HEK293T (cell line): ENCODE measurements at places on chromosomes 7 and 10.

DNA sequence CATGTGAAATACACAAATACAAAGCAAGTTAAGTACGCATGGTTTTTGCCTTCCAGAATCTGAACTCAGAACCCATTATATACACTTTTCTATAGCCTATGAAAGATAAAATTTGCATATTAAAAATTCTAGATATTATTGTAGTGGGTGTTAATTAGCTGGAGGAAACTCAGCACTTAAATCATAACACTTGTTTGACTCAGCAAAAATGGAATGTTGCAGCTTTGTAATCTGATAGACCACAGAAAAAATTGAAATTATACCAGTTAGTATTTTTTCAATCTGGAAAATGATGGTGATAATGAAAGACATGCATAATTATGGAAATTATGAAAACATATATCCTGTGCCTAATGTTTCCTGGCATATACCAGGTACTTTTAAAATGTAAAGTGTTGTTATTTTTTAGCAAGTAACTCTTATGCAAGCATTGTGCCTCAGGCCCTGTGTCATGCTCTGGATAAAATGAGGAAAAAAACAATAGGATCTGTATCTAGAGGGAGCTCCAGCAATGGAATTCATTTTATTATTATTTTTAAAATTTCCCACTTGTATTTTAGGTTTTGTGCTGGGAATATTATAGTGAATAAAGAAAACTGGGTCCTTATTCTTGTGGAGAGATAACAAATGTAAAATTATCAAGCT, 490.4 kb upstream of the SEMA3A start:
- DNase-seq: no peak

DNA sequence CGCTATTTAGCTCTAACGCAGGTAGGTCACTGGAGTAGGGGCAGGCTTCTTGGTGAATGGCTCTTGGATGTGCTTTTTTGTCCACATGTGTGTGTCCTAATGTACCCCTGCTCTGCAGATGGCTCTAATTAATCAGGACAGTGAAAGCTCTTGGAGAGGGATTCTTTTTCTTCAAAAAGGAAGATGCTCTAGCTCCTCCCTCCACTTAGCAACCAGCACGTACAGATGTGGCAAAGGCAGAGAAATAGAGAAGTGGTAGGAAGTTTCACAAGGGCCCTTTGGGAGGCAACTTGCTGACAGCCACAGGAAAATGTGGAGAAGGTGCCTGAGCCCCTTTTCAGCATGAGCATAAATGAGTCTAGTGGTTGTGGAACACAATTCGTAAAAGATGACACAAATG, 221.7 kb downstream of the PLXNA4 start:
- DNase-seq: no peak

GRCh38 chr10:118957443-118957825, 72.1 kb upstream of the NANOS1 start:
- DNase-seq: no peak

DNA sequence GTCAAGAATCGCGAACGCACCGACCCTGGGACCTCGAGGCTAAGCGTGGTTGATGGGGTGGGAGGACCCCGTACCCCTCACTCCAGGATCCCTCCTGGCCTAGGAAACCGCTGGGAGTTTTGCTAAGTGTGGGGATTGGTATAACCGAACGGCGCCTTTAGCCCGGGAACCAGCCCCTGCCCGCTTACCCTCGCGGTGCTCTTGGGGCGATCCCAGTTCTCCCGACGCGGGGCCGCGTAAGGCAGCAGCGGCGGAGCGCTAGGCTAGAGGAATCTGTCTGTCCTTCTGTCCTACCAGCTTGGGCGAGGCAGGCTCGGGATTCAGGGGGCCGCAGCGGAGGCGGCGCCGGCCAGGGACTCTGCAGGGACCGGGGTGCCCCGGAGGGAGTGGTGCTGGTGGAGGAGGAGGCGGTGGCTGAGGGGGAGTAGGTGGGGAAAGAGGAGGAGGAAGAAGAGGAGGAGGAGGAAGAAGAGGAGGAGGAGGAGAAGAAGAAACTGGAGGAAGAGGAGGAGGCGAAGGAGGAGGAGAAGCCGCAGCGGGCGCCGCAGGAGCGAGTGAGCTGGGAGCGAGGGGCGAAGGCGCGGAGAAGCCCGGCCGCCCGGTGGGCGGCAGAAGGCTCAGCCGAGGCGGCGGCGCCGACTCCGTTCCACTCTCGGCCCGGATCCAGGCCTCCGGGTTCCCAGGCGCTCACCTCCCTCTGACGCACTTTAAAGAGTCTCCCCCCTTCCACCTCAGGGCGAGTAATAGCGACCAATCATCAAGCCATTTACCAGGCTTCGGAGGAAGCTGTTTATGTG, 439 bp upstream of the EMX2 start:
- peak; percentile 92 for DNase-seq

DNA sequence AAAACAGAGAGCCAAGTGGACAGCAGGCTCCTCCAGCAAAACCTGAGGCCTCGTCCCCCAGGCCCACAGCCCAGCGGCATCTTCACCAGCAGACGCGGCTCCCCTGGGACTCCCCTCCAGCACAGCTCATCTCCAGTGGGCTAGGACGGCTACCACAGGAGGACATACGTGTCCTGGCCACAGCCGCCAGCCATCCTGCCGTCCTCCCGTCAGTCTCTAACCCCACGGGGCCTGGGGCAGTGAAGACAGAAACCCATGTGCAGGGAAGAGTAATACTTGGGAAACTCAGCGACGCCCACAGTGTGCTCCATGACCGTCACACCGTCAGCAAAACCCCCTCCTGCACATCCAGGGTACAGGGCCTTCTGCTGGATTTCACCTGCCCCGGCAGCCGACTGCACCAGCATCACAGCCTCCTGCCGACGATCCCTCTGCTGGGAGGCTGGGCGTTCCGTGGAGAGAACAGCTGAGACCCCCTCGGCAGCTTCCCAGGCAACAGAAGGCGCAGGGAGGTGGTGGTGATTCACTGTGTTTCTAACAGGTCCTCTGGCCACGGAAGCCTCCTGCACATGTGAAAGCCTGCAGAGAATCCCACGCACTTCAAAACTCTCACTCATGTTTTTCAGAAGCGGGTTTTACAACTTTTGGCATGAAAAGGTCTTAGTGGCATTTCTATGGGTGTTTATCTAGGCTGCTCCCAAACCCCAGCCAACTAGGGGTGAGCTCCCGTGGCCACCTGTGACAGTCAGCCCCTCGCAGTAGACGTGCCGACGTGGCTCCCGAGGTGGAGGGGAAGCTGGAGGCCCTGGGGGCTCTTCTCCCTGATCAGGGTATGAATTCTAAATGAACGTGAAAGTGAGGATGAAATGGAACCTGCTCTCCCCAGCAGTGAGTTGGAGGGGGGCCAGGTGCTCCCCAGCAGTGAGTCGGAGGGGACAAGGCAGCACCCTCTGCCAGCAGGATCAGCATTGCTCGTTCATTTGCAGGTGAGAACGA, 513.5 kb downstream of the PTPRN2 start:
- no peak for DNase-seq

GRCh38 chr7:158991824-158992621, 135.7 kb downstream of the DYNC2I1 start:
- DNase-seq: no peak

- DNase-seq: no peak
Observed at GRCh38 chr7:945556-946255, 8.8 kb downstream of the ADAP1 start.

DNA sequence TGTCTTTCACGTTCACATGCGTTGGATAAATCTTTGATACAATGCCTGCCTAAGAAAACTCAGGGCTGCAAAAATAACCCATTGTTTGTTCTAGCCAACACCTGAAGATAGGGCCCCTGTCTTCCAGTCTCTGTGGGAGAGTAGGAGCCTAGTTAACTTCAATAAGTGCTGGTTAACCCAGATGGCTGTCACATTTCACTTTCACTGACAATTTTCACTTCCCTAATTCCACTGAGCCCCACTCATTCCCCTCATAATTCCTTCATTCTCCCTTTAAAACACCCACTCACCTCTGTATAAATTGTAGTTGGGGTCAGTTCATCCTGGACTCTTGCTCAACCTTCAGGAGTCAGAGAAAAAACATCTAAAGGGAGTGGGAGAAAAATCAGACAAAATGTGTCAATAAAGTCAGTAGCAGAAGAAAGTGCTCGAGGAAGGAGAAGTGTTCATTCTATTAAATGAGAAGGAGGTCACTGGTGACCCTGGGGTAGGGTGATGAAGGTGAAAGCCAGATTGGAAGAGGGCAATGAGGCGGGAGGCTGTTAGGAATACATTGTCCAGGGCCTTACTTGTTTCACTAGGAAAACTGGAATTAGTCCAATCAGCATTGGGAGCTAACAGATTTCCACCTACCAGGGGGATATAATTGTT, 51.2 kb upstream of the ABI1 start:
- DNase-seq: no peak

- no peak for DNase-seq
Observed at GRCh38 chr10:51308116-51308515, 233.8 kb downstream of the PRKG1 start.

- peak; percentile 18 for DNase-seq
Observed at GRCh38 chr10:82811621-82812020, 936.6 kb downstream of the NRG3 start.

- DNase-seq: no peak
Observed at GRCh38 chr10:62459072-62459471, 84.9 kb downstream of the ZNF365 start.

GRCh38 chr7:1028044-1028770, 16.1 kb upstream of the GPR146 start:
- DNase-seq: peak; percentile 95

- peak; percentile 39 for DNase-seq
Observed at GRCh38 chr10:50990568-50991455, 83.5 kb upstream of the PRKG1 start.

- no peak for DNase-seq
Observed at GRCh38 chr10:119020627-119020946, 8.9 kb upstream of the NANOS1 start.

DNA sequence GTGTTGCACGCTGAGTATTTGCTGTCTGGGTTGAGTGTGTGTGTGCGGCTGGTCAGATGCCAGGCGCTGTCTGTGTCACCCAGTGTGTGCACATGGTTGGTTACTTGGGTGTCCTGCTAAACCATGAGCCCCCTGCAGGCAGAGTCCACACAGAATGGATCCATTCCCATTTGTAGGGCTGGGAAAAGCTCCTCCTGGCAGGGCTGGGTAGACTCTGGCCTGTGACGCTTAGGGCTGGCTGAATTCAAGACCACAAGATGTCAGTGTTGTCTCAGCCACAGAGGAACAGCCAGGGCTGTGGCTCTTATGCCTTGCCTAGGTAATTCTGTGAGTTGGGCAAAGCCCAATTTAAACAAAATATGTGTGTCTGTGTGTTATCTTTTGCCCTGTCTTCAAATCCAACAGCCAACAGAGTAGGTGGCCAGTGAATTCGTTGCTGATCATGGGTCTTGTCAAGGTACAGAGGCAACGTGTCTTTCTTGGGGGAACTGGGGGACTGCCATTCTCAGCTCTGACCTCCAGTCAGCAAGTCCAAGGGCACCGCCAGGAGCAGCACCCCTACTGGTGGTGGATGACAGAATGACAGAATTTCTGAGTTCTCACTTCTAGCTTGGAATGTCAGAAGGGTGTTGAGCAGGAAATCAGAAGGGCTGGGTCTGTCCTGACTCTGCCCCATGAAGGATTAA, 285.1 kb downstream of the CCSER2 start:
- DNase-seq: peak; percentile 67

- no peak for DNase-seq
Observed at GRCh38 chr10:78868456-78868855, 200.3 kb upstream of the ZMIZ1 start.

GRCh38 chr7:32301427-32301826, 188.8 kb downstream of the LSM5 start:
- DNase-seq: no peak

- DNase-seq: no peak
Observed at GRCh38 chr10:58477122-58477521, 35.5 kb upstream of the BICC1 start.

DNA sequence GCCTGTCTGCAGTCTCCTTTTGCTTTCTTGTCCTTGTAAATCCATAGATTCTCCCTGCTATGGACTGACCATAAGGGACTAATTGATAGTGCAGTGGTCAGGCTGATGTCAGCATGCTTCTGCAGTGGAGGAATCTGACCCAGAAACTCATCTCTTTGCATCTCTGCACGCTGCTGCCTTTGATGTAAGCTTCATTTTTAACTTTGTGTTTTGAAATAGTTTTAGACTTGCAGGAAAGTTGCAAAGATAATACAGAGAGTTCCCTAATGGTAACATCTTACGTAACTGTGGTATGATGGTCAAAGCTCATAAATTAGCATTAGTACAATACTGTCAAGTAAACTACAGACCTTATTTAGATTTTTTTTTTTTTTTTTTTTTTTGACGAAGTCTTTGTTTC, 89.6 kb downstream of the GALNT17 start:
- no peak for DNase-seq

GRCh38 chr10:10995120-10995519, 22.6 kb upstream of the CELF2 start:
- DNase-seq: no peak

DNA sequence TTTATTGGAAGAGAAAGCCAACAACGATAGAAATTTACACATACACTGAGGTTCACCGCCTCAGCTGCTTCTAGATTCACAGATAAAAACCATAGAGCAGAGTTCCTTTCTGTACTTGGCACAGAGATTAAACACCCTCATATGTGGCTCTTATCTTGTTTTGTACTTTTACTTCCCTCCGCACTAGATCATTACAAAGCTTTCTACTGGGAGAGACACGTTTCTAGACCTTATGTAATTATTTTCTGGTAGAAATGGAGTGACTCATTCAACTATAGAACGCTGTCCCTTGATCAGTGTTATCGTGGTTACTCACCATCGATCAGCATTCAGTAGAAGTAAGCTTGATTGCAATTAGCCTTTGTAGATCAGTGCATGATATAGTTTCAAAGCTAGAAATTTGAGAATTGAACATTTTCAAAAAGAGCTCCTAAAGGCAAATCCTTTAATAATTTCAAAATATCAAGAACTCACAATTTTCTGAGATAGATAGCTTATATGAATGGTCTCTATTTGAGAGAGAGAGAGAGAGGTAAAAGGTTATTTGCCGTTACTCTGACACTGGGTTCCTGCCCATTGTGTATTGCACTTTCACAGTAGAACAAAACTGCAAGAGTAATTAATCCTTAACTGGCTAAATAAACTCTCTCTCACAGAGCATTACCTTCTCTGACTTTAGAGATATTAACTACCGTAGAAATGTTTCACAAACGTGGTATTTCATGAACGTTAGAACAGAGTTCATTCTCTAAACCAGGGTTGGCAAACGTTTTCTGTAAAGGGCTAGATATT, 26.1 kb upstream of the DNAJC1 start:
- DNase-seq: no peak

DNA sequence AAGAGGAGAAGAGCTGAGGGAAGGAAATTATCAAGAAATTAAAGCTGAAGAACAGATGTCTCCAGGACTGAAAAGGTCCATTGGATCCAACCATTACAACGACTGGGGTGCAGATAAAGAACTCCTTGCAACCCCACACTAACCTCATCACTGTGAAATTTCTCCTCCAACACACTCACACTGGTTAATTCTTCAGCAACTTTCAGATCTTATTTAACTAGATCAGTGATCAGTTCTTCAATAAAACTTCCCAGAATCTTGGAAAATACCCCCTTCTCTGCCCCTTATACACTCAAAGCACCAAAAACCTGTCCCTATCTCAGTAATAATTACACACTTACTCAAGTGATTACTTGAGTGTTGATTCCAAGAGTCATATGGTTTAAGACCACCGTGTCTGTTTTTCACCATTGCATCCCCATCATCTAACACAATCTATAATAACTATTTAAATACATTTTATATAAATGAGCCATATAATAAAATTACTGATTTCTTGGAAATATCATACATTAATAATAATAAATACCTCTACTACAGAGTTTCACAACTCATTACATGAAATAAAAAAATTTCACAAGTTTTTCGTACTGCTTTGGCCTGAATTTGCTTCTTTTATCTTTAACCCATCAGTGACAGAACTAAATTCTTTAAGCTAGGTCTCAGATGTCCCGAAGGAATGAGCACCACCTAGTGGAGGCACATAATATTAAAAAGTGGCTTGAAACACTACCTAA, 123.7 kb downstream of the MPP7 start:
- peak; percentile 30 for DNase-seq
